Eye (tissue), 1 donor: ENCODE measurements at places on chromosomes 2 and 18.

DNA sequence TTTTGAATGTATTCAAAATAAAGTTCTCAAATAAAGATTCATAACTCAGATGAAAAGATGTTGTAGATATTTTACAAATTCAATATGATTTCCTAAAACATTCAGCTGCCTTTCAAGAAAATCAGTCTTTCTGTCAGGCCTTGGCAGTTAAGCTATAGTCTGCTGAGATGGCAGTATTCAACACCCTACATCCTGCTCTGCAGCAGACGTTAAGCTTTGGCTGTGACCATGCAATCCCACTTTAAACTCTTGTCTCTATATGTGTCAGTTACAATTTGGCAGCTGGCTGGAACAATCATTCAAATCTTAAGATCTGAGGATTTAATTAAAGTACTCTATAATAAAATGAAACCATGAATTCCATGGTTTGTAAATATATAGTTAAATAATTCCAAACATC is 567.3 kb upstream of the ZNF804A start:
- DNase-seq = no peak

DNA sequence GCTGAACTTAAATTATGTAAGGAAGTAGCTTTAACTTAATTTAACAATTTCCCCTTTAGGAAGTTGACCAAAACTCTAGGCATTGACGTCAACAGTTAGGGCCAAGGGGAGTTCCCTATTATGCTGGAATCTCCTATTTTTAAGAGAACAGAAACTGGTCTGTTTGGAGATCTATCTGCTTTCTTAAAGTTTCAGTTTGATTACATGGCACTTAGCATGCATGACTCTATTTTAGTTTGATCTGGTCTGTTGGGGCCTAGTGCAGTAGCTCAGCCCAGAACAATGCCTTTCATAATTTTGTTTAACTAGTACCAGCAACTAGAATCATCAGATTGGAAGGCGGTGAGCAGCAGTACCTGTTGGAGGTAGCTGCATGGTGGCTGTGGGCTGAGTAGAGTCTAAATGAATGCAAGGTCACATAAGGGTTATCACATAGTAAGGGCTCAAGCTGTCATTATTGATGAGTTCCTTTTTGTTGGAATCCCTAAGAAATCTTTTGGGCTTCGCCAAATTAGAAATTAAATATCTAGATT is 60.5 kb upstream of the ZNG1B start:
- no peak for DNase-seq

GRCh38 chr2:201151127-201151981 is 31.6 kb upstream of the CASP10 start:
- DNase-seq = peak; percentile 50

DNA sequence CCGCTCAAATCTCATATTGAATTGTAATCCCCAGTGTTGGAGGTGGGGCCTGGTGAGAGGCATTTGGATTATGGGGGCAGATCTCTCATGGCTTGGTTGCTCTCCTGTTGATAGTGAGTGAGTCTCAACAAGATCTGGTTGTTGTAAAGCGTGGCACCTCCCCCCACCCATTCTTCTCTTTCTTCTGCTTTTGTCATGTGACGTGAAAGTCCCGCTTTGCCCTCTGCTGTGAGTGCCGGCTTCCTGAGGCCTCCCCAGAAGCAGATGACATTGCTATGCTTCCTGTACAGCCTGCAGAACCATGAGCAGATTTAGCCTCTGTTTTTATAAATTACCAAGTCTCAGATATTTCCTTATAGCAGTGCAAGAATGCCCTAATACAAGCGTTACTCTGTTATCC is 673.8 kb downstream of the ADCYAP1 start:
- DNase-seq = no peak

DNA sequence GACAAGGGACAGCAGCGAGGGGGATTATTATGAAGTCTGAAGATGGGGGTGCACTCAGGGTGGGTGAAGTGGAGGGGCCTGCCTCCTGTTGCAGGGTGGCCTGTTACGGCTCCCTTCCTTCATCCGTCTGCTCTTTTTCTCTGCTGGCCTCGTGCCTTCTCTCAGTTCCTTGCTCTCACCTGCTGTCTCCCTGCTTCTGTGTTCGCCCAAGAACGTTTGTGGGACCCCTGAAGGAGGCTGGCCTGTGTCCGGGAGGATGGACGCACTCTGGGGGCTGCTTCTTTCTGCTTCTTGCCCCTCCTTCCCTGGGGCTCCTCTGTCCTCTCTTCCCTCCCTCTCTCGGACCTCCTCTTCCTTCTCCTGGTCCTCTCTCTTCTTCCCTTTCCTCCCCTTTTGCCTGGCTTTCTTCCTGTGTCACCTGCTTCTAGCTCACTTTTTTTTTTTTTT is 13.8 kb downstream of the MROH2A start:
- DNase-seq = no peak

DNA sequence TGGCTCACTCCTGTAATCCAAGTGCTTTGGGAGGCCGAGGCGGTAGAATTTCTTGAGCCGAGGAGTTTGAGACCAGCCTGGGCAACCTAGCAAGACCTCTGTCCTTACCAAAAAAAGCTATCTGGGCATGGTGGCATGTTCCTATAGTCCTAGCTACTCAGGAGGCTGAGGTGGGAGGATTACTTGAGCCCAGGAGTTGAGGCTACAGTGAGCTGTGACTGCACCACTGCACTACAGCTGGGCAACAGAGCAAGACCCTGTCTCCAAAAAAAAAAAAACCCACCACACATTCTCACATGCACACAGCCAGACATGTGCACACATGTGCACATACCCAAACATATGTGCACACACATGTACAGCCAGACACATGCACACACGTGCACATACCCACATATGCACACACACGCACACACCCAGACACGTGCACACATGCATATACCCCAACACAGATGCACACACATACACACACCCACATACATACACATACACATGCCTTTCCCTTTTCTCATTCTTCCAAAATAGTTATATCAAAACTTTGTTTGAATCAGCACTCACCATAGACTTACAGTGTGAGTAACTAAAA is 14.2 kb downstream of the GREB1 start:
- DNase-seq = no peak

DNA sequence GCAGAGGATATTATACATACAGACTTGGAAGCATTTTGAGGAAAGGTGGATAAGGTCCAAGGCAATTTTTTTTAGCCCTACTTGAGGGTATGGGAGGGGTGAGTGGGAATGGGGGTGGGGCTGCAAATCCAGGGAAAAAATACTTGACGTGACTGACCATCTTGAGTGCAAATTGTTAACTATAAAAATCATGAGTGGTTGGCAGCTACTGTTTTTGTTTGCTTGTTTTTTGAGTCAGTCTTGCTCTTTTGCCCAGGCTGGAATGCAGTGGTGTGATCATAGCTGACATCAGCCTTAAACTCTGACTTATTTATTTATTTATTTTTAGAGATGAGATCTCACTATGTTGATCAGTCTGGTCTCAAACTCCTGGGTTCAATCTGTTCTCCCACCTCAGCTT is 458.8 kb downstream of the PIK3C3 start:
- no peak for DNase-seq

DNA sequence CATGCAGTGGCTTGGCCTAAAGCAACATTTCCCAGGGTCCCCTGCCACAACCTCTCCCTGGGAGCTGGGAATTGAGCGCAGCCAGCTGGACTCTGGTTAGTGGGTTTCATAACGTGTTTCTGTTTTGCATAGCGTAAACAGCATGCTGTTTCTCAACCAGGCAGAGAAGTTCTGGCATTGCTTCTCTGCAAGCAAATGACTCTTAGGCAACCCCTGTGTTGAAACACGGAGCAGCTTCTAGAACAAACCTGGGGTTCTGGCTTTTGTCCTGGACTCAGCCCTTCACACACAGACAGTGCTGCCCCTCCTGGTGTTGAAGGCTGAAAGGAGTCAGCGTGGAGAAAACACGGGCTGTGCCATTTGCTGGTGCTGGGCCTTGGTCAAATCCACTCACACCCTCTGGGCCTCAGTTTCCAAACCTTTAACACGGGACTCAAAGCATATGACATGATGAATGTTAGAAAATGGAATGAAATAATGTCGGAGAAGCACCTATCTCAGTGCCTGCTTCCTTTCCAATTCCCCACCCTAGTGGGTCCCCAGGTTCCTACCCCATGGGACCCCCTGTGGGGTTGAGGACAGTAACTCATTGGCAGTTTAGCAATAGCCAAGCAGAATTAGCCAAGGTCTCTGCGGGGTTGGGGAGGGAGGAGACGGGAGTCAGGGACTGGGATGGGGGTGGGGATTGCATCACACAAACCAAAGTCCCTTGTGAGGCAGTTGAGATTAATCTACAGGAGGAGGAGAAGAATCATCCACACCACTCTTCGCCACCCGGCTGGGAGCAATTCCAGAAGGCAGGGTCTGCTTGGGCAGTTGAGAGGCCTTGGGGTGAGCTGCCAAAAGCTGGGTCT is 30.2 kb upstream of the IL1R2 start:
- DNase-seq = no peak

DNA sequence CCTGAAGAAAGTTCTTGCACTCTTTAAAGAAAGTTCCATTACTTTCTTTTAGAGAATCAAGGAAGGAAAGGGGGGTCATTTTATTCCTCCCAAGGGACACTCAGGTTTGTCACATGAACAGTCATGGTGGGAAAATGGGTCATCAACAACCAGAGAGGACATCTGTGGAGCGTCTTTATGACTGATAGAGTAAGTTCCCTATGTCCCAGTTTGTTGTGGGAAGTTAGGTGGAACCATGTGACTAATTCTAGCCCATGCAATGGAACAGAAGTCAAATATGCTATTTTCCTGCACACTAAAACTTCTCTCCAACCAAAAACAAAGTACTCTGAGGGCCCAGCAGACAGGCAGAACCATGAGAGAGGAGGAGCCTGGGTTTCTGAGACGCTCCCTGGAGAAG is 165.6 kb upstream of the SERTAD2 start:
- DNase-seq = no peak

DNA sequence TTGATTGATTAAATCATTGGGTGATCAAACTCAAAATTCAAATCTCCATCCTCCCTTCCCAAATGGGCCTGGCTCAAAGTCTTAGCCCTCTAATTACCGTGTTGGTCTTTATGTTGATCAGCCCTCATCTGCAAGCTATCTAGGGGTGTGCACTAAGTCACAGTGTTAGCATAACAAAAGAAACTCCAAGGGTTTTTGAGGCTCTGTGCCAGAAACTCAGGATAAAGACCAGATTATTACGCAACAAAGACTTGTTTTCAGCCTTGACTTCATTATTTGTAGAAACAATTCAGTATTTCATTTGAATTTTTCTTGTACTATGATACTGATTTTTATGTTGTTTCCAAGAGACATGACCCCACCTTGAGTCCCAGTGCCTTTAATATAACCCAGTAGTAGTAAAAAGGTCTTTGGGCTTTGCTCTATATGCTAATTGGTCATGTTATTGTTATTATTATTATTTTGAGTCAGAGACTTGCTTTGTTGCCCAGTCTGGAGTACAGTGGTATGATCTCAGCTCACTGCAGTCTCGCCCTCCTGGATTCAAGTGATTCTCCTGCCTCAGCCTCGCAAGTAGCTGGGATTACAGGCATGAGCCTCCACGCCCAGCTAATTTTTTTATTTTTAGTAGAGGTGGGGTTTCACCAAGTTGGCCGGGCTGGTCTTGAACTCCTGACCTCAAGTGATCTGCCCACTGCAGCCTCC is 13.9 kb downstream of the PSMD14 start:
- no peak for DNase-seq

- peak; percentile 43 for DNase-seq
Measured at GRCh38 chr2:121021685-121022084, 263.3 kb downstream of the TFCP2L1 start.

GRCh38 chr2:159153063-159153462 is 133.4 kb downstream of the WDSUB1 start:
- no peak for DNase-seq

GRCh38 chr2:101305492-101306078 is 2.9 kb downstream of the RNF149 start:
- no peak for DNase-seq

DNA sequence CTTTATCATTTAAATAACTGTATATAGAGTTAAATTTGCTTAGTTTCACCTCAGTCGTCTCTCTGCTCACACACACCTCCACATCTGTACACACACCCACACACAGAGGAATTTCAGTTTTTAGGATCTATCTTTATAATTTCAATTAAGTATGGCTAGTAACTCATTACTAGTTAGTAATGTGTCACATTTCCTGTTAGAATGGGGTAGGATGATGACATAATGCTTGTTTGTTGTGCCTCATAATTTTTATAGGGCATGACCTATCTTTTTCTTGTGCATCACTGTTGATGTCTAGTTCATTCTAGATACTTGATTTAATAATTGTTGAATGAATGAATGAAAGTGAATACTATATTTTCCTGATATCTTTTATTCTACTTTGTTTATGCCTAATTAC is 108.6 kb downstream of the AGPS start:
- DNase-seq = no peak

DNA sequence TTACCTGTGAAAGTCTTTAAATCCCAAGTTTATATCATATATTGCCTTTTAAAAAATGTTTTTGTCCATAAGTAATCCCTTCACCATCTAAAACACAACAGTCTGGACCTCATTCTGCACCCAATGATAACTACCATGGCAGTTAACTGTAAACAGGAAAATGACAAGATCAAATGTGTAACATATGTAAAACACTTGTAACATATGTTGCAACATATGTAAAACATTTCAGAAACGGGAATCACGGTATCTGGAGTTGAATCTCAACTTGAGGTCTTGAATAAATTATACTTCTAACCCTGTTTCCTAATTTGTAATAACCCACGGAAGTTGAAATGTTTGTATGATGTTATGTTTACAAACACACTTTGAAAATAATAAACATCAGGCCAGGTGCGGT is 6.2 kb downstream of the LRPPRC start:
- DNase-seq = no peak

GRCh38 chr2:36753706-36754221 is 57.3 kb downstream of the VIT start:
- DNase-seq = no peak

- peak; percentile 23 for DNase-seq
Measured at GRCh38 chr18:7926526-7926925, 359.4 kb downstream of the PTPRM start.

DNA sequence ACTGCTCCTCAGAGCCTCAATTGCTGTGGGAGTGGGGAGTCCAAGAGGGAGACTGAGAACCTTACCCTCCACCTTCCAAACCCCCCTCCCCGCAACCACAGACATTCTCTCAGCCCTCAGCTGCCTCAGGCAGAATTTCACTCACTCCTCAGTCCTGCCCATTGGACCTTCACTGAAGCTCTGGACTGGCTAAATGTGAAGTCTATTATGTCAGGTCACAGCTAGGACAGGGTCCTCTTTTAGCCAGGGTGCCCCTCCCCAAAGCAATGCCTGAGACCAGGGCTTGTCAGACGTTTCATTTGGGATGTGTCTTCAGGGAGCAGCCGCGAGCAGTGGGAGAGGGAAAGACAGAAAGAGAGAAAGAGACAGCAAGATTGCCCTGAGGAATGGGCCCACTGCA is 199.3 kb upstream of the CCDC68 start:
- no peak for DNase-seq

GRCh38 chr18:50247561-50247960 is 18.7 kb downstream of the CFAP53 start:
- no peak for DNase-seq

DNA sequence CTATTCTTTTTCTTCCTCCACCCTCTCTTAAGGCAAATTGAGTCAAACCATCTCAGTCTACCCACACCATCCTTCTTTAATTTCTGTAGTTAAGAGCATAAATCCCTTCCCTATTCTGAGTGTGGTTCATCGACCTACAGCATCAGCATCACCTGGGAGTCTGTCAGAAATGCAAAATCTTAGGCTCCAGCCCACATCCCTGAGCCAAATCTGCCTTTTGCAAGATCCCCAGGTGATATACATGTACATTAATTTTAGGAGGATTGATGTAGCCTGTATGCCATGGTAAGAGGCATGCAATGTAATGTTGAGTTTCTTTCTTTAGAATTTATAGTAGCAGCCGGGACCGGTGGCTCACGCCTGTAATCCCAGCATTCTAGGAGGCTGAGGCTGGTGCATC is 151.7 kb upstream of the TNP1 start:
- DNase-seq = no peak
